ENCODE measurements at places on chromosomes 5 and 9.

- DNase-seq: no peak
These were observed 718.0 kb upstream of the CDH10 start for GRCh38 chr5:25362799-25363198.

GRCh38 chr5:53569453-53569852, 9.0 kb downstream of the NDUFS4 start:
- DNase-seq: peak; percentile 3

DNA sequence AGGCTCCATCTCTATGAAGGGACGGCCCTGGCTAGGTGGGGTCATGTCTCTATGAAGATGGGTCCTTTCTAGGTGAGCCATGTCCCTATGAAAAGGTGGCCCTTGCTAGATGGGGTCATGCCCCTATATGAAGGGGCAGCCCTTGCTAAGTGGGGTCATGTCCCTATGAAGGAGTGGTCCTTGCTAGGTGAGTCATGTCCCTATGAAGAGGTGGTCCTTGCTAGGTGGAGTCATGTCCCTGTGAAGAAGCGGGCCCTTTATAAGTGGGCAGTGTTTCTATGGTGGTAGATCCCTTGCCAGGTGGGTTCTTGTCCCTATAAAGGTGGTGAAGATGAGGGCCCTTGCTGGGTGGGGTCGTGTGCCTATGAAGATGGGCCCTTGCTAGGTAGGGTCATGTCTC, 283.0 kb upstream of the IRX2 start:
- no peak for DNase-seq

- DNase-seq: no peak
These were observed at the start of gene NDST1 for GRCh38 chr5:150507474-150508276. Gene NDST1, plus strand, starts transcription at chr5:150508131. Its CDS starts 13,124 bp downstream, at chr5:150521255.

DNA sequence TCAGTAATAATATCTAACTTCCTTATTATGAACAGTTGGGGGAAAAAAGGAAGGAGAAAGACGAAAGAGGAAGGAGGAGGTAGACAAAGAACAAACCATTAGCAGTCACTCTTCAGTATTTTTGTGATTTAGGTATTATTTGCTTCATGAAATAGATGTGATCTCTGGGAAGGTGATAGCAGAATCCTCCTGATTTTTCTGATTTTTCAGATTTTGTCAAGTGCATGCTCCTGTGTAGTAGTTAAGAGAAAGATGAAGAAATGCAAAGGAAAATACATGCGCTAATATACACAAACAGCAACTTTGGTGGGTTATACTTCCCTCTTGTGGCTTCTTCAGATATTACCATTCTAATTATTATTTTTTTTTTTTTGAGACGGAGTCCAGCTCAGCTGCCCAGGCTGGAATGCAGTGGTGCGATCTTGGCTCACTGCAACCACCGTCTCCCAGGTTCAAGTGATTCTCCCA, 31.6 kb downstream of the LMNB1 start:
- DNase-seq: peak; percentile 12

DNA sequence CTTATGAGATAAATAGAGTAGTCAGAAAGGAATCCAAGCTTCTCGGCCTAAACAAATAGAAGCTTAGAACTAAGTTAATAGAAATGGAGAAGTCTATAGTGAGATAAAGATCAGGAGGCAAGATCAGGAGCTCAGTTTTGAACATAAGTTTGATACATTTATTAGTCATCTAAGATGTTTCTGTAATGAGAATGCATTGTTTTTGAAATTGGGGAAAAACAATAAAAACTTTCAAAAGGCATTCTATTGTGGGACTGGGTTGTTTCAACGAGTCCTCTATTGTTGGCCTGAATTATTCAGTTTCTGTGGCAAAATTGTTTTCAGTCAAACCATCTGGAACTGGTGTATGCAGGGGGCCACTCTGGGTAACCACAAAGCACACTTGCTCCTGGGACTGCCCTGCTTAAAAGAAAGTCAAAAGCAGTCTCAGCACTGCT, 181.0 kb upstream of the CLINT1 start:
- no peak for DNase-seq

DNA sequence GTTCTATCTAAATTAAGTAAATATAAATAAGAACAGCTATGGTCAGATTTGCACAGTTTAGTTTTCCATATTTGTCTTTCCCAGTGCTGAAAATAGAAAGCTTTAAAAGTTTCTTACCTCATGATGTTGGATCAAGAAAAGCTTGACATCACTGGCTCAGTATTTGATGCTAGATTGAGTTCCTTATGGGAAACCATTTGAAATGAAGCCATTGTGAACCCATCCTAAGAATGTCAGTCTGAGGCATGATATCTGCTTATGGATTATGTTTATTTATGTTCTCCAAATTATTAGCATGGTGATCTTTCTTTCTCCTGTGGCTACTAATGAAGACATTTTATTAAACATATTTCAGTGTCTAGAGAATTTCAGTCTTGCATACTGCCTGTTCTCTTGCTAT, 143.0 kb downstream of the ADAMTSL1 start:
- DNase-seq: no peak

DNA sequence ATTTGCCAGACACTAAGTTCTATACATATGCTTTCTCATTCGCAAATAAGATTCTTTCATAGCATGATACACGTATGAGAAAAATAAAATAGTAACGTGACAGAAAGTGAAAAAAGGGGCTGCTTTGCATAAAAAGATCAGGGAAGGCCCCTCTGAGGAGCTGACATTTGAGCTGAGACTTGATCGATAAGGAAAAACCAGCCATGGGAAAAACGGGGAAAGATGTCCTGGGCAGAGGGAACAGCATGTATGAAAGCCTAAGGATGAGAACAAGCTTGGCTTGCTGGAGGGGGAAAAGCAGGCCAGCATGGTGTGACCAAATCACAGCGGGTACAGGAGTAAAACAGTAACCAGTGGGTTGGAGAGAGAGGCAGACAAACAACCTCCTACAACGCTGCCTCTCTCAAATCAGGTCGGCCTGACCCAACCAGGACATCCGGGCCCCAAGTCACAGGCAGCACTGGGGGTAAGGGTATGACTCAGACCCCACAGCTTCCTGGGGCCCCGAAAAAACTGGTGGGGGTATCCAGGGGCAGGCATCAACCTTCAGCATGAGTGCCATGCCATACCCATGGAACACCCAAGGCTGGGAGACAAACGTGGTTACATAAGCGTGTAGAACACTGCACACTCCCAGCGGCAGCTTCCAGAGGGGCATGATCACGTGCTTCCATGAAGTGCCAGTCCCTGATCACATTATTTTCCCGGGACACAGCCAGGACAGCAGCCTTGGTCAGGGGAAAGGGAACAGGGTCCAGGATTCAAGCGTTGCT, 2.2 kb downstream of the TNIP1 start:
- no peak for DNase-seq

- DNase-seq: no peak
These were observed 363.3 kb downstream of the KDM4C start for GRCh38 chr9:7121055-7121454.

DNA sequence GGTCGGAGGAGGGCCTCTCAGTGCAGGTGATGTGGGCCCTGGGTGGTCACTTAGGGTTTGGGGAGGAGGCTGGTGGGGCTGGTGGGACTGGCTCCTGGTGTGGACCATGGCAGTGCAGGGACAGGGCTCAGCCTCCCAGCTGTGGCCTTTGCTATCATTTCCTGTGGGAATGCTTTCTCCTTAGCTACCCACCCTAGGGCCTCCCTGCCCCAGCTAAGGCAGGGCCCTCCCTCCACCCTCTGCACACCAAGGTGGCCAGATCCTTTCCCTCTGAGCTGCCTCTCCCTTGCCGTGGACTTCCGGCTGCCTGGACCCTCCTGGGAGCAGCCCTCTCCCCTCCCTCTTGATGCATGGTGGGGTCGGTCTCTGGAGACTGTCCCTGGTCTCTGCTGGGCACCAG, 22.7 kb upstream of the ARSI start:
- no peak for DNase-seq

GRCh38 chr9:875119-875962, 33.8 kb downstream of the DMRT1 start:
- no peak for DNase-seq

DNA sequence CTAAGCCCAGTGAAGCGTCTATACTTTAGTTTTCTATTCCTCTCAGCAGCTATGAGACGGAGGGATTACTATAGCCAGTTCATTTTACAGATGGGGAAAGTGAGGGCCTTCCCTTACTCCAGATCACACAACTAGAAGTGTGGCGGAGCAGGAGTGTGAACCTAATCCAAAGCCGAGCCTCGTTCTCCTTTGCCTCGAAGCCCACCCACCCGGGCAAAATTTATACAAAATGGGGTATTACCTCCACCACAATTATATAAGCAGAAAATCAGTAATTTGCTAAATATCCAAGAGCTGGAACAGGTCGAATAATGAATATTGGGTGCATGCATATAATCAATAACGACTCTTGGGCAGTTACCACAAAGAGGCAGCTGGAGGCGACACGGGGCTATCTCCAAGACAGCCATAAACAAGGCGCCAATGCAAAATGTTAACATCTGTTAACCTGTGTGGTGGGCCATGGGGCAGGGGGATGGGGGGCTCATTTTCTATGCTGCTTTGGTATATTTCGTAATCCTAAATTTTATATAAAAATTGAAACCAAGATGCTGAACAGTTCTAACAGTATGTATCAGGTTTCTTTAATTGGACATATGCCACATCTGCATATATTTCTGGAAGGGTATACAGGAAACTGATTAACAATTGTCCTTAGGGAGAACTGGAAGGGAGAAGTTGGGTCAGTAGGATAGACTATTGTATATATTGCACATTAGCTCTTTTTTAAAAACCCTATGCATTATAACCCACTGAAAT, 1.2 kb upstream of the RNF44 start:
- no peak for DNase-seq

DNA sequence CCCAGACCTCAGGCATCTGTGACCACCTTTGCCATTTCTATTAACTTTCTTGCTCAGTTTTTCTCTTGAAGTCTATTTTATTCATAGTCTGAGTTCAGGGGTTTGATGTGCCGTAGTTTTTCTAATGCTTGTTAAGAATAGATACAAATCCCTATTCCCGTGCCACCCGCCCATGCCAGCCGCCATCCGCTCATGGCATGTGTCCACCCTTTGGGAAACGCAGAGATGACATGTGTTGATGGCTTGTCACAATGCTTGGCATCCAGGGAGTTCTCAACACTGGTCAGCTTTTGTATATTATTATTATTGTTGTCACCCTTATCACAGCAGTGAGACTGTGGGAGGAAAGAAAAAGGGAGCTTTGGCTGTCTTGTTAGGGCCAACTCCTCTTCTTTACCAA, 17.3 kb upstream of the ANGPTL2 start:
- DNase-seq: no peak

- DNase-seq: no peak
These were observed 5.3 kb downstream of the FGF18 start for GRCh38 chr5:171424726-171425125.

- no peak for DNase-seq
These were observed 57.0 kb upstream of the LMX1B start for GRCh38 chr9:126556560-126557250.

GRCh38 chr9:113403646-113404045, 2.6 kb upstream of the ALAD start:
- DNase-seq: no peak

DNA sequence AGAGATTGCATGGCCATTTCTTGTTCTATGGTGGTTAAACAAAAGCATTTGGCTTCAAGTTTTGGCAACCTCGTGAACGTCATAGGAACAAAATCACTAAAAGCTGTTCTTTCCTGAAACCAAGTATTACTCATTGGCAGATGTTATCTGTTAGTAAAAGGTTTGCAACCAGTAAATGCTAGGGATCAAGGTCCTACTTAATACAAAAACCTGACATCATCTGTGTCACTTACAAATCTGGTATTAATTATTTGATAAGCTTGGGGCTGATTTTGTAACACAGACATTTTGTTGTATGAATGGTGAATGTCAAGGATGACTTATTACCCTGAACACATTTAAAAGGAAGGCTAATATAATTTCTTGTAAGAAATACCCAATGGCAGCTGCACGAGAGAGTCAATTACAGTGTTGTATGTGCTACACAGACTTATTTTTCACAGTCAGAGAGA, 486.4 kb upstream of the ZNF608 start:
- DNase-seq: peak; percentile 50

- no peak for DNase-seq
These were observed 4.6 kb downstream of the PTAR1 start for GRCh38 chr9:69755205-69755604.

- no peak for DNase-seq
These were observed 11.9 kb downstream of the SYK start for GRCh38 chr9:90813523-90813922.

DNA sequence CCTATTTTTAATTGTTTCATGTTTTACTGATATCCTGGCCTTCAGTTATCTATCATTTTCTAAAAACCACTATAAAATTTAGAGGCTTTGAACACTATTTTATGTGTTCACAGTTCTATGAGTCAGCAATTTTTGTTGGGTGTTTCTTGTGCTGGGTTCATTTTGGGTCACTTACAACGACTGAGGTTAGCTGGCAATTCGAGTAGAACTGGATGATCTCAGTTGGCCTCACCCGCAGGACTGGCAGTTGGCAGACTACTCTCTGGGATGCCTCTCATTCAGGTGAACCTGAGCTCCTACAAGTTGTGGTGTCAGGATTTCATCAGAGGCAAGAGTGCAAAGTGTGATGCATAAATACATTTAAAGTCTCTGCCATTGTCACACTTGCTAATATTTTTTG, 151.0 kb upstream of the PAPPA start:
- no peak for DNase-seq

DNA sequence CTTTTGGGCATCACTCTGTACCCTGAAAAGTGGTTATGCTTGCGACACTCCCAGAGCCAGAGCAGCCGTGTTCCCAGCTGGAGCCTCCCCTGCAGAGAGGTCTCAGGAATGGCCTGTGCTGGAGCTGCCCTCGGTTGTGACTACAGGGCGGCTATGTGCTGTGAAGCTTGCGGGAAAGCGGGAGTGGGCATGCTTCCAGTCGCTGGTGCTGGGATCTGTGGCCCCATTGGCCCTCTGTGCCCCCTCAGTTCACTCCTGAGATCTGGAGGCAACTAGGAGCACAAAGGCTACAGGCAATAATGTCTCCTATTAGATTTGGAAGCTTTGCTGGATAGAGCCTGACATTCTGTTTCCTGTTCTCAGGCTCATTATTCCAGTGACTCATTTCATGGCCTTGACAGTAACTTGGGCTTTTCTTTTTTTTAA, 56.9 kb downstream of the GPR107 start:
- DNase-seq: no peak

All from hindlimb muscle (tissue), 1 donor.